Effector CD4-positive, alpha-beta T cell (primary cell): ENCODE measurements at places on chromosomes 16 and 17.

DNA sequence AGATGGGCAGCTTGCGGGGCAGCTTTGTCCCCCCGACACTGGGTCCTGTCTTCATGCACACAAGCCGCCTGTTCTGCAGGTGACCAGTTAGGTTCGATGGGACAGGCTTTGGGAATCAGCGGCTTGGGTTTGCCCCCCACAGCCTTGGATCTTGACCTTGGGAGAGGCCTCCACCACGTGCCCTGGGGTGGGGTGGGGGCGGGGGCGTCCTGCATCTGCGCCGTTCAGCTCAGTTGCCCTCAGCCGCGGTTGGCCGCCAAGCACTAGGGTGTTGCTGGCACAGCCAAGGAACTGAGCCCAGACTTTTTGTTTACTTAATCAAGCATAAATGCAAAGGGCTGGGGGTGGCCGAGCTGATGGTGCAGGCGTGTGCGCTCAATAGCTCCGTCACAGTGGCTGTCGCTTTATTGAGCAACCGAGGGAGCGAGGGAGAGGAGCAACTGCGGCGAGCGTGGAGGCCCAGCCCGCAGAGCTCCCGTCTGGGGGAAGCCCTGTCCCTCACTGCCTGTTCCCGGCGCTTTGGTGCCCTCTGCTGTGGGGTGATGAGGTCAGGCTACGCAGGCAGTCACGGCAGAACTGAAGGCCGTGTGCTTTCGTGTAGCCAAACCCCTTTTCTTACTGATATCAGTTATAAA lies 33.9 kb downstream of the JPH3 start:
- peak; percentile 72 for DNase-seq

- no peak for DNase-seq
Measured at GRCh38 chr17:72318131-72318530, 197.3 kb downstream of the SOX9 start.

DNA sequence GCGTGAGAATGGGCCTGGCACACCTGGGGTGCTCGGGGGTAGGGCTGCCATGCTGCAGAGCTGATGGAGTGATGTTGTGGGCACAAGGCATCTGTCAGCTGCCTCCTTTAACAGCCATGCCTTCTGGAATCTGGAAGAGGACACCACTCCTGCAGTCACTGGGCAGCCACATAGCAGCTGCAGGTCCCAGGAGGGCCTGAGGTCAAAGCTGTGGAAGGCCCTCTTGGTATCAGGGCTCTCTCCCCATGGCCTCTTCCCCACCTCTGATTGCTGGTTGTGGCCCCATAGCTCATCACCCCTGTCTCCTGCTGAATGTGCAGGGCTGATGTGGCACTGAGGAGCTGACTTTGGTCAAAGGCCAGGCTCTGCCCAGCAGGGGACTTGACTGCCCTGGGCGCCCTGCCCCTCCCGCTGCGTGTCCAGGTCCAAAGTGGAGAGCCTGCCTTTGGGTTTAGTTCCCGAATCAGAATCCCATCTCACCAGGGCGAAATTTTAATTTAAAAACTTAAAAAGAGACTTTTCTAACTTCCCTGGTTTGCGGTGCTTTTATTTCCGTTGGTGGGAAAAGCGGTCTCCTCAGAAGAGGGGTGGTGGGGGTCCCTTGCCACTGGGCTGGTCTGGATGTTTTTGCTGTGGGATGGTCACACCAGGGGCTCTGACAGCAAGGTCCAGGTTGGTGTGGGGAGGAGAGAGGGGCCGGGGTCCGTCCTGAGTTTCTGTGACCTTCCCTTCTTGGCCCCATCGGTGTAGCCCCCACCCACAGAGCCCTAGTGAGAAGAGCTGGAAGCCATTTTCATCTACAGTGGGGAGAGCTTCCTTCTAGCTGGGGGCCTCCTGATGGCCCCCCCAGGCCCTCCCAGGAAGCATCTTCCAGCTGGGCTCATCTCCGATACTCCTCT lies 5.9 kb downstream of the UBALD2 start:
- no peak for DNase-seq

DNA sequence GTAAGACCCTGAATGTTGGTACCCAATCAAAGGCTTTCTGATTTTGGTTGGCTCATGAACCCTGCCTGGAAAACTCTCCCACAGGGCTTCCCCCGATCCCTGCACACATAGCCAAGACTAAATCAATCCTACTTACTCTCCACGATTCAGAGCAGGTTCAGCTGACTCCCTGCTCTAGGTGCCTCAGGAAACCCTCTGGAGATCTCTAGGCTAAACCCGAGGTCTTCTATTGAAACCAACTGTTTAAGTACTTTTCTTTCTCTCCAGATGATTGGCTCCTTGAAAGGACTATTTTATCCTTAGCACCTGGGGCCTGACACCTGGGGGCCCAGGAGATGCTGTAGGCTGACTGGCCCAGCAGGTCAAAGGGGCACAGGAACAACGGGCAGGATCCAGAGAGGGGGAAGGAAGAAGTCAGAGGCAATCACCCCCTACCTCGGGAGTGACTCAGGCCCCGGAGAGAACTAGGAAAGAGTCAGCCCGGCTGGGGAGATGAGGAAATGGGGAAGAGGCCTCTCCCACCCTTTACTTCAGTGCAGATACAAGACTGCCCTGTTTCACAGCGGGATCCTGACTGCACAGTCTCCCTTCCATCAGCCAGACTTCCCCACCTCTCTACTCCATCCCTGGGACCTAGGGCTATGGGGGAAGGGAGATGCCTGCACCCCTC lies 2.0 kb downstream of the TBC1D10B start:
- DNase-seq, result no peak

DNA sequence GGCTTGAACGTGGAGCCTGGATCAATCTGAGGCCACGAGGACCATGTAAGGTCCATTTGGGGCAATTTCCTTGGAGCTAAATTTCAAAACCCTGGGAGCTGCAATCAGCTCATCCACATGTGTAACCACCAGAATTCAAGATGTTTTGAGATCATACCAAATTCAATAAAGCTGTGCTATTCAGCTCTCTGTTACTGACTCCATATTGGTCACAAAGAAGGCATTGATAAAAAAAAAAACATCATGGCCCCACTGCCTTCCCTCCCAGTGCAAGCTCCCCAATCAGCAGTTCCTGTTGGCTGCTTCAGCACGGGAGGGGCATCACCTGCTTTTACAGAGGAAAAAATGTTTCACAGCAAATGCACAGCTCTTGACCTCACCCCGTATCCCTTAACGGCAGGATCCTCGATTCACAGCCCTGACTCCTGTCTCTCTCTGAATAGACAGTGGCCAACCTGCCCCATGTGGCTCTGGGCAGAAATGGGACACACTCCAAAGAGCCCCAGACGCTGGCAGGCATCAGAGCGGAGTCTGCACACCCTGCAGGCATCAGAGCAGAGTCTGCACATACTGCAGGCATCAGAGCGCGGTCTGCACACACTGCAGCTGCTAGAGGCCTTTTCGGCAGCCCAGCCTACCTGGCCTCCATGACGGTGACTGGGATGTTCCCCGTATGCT lies 37.1 kb downstream of the FANCA start:
- no peak for DNase-seq

DNA sequence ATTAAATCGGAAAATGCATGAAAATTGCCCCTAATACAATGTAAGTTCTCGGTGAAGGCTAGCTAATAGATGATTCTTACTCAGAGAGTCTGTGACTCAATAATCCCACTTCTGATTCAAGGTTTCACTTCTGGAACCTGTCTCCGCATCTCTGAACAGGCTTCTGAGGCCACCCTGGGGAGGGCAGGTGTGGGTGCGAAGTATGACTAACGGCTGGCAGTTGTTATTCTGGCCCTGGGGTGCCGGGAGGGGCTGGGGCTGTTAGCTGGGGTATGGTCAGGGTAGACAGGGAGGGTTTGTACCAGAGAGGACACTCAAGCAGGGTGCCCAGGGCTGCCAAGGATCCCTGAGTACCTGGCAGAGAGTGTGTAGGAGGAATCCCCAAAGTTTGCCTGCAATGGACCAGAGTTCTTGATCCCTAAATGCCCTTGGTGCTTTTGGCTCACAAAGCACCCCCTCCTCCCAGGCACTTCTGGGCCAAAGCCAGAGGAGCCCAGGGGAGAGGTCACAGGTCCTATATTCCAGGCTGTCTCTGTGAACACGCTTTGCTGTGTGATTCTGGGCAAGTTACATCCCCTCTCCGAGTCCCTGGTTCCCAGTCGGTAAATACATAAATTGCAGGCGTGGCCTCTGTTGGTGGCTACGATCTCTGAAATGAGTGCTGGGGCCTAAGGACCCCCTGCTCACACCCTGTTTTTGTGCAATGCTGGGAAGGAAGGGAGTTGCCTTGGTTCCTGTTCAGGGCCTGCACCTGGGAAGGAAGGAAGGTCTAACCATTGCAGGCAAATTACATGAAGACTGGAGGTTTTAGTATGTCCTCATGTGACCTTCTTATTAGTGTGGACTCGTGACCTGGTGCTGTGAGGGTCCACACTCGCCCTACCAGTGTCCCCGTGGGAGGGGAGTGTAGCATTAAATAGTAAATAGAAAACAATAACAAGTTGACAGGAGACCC lies 49.9 kb upstream of the CPNE2 start:
- DNase-seq, result peak; percentile 57

DNA sequence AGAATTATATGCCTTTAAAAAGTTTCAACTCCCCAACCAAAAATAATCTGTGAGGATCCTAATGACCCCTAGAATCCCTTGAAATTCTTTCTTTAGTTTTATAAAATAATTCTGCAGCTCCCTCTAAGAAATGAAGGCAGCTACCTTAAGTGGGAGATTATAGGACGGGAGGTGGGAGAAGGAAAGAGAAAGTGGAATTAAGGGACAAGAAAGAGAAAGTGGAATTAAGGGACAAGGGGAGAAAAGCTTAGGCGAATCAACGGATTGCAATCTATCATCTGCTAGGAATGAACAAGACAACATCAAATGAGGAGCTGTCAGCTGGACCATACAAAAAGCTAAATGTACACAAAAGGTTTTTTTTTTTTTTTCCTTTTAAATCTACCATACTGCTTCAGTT lies 262.0 kb downstream of the ZFHX3 start:
- DNase-seq, result no peak

GRCh38 chr16:78284326-78284725 lies 184.9 kb downstream of the WWOX start:
- DNase-seq, result no peak

GRCh38 chr17:81253358-81254131 lies 14.4 kb downstream of the NDUFAF8 start:
- DNase-seq, result peak; percentile 55

- no peak for DNase-seq
Measured at GRCh38 chr17:65813306-65813705, 251.9 kb upstream of the AXIN2 start.

DNA sequence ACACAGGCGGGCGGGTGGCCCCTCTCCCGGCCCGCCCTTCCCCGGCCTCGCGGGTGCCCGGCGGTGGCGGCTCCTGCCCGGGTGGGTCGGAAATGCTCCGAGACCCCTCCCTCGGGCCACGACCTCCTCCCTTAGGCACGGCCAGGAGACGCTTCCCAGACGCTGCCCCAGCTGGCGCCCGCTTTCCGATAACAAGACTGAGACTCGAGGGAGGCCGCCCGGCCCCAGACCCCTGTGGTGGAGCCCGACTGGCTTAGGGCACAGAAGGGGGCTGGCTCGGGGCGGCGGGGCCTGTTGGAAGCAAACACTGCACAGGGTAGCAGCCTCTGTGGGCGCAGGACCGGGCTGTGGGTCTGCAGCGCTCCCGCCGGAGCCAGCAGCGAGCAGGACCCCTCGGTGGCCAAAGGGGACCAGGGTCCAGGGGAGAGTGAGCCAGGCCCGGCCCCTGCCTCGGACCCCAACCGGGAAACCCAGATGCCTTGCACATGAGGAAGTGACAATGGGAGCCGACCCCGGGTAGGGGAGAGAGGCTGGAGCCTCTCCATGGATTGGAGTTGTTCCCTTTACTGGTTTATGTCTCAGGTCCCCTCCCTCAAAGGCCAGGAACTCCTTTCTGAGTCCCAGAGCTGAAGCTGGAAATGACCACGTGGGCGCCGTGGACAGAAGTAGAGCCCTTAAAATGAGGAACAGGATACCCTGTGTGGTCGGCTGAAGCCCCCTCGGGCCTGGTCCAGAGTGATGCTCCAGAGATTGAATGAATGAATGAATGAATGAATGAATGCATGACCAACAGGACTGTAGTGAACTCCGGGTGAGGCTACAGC lies 19.8 kb upstream of the ADCY7 start:
- no peak for DNase-seq

GRCh38 chr17:71147906-71148305 lies 972.9 kb upstream of the SOX9 start:
- no peak for DNase-seq

- no peak for DNase-seq
Measured at GRCh38 chr17:79616801-79617200, 6.0 kb upstream of the RBFOX3 start.
